Adrenal gland (tissue), 19 donors: ENCODE measurements at places on chromosomes 6 and 20. TPM values are rescaled to one million over a fixed set of nuclear protein-coding genes. Genes with fewer than 3 reads are reported as not detected.

DNA sequence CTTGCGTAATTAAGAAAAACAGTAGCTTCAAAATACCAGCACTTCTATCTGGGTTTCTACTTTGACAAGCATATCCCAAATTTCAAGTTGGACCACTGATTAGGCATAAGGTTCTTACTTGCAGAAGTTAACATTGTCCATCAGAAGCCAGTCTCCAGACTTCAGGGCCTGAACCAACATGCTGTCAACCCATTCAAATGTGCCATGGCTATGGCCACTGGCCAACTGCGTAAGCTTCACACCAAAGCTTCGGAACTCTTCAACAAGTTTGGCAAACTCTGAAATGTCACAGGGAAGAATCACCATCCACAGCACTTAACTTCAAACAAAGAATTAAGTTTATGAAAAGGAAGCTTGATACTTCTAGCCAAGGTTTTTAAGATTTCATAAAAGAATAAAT lies 78.0 kb upstream of the LYRM2 start:
- H3K4me3 ChIP-seq = no peak overlapping the region
- H3K27me3 ChIP-seq = no peaks in the 10 kb centered on the region
- peaks cover 62% of the 10 kb centered on the region for H3K36me3 ChIP-seq
- H3K4me1 ChIP-seq = no peaks in the 10 kb centered on the region
- no peak for DNase-seq

GRCh38 chr20:2708665-2709064 lies 16.1 kb downstream of the EBF4 start:
- H3K4me3 ChIP-seq = no peak overlapping the region
- DNase-seq = no peak
- no peak overlapping the region for H3K27ac ChIP-seq

- peak; percentile 26 for DNase-seq
- no peaks in the 10 kb centered on the region for H3K4me1 ChIP-seq
- no peaks in the 10 kb centered on the region for H3K27me3 ChIP-seq
- no peak overlapping the region for H3K27ac ChIP-seq
Observed at GRCh38 chr6:164069350-164069990, 655.0 kb downstream of the QKI start.

The BANF2 gene
- total RNA-seq = not detected

The RAB32 gene
- 17.5 TPM for total RNA-seq

The HLA-DQB1 gene
- 9.0 TPM for total RNA-seq
